ENCODE measurements at places on chromosomes 11 and 22.

DNA sequence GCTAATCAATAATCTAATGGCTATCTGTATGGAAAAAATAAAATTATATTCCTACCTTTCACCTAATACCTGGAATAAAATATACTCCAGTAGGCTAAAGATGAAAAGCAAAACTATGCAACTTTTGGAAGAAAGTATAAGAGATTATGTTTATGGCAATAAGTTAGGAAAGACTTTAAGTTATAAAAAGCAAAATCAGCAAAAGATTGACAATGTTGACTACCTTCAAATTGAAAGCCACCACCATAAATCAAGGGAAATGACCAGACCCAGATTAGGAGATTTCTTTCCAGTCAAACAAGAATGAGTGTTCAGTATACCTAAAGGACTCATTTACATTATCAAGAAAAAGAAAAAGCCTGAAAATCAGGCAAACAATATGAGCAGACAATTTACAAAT, 159.1 kb upstream of the ZBED5 start:
- DNase-seq, result no peak

DNA sequence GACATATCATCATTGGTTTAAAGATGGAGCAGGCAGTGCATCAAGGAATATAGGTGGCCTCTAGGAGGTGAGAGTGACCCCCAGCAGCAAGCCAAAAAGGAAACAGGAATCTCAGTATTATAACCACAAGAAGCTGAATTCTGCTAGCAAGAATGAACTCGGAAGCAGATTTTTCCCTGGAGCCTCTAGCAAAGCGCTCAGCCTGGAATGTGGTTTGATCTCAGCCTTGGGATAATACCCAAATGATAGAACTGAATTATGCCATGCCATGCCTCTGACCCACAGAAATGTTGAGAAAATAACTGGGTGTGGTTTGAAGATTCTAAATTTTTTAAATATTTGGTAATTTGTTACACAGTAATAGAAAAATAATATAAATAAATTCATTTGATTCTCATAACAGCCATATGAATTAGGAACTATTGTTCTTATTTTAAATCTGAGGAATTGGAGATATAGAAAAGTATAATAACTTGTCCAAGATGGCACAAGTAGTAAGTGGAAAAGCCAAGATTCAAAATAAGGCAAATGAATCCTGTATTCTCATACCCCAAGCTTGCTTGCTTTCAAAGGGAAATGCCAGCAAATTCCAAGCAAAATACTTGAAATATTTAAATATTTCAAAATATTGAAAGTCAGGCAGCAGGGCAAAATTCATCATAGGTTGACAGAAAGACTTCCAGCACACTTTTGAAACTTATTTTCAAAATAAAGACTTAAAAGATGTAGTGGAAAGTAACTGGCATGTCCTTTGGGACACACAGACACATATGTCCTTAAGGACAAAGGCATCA, 567.4 kb downstream of the KCNA4 start:
- no peak for DNase-seq

GRCh38 chr22:19407649-19408606, 23.6 kb downstream of the HIRA start:
- no peak for DNase-seq

GRCh38 chr11:75558939-75559843, 2.9 kb upstream of the SERPINH1 start:
- no peak for DNase-seq

DNA sequence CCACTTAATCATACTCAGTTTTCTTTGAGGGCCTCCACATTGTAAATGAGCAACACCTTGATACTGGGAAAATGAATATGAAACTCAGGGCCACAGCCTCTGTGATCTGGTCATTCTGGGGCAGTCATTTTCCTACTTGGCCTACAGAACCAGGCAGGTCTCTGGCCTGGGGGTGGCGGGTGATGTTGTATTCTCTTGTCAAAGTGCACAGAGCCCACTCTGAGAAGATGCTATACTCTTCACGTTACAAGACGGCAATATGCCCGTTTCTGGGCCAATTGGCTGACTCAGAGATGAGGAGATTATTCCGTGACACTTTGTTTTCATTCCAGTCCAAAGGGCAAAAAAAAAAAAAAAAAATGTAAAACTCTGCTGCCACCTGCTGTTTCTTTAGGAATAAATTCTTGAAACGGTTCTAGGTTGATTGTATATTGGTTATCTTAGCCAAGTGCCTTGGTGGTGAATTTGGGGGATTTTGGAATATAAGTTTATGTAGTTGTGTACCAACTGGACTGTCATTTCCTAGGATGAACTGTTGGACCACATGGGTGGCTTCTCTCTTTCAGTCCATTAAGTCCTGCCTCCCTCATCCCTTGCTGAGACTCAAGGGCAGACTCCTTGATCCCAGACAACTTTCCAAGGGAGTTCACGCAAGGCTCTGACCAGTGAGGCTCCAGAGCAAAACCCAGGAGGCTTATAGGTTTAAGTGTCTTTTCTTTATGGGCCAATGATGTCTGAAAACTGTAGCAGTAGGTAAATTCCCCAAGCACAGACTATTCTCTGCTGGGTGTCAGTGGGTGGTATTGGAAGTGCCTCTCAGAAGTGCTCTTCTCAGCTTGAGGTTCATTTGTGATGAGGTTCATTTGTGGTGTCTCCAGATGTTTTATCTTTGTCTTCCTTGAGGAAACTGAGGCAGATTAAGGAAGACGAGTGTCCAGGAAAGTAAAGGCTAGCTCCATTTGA, 18.2 kb downstream of the ADM start:
- no peak for DNase-seq

DNA sequence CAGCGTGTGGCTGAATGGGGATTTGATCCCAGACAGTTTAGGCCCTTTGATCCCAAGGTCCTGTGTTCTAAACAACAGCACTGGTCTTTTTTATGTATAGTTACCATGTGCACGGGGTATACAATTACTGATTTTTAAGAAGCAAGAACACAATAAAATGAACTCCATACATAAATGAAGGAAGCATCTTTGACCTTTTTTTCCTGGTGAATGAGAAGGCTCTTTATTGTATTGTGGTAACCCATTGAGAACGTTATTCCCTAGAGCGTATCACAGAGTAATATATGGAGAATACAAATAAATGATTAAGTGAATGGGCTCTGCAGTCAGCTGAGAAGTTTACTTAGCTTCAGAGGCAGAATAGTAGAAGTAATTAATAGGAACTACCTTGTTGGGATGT, 563.6 kb downstream of the NTM start:
- no peak for DNase-seq

GRCh38 chr11:66343176-66343575, 1.7 kb downstream of the BRMS1 start:
- DNase-seq, result no peak
